H7 (cell line): ENCODE measurements at places on chromosomes 7 and 10.

GRCh38 chr7:56121440-56121839, 5.2 kb upstream of the NUPR2 start:
- DNase-seq: no peak

- DNase-seq: peak; percentile 33
Observed at GRCh38 chr10:104336821-104337467, 1.3 kb downstream of the ITPRIP start.

GRCh38 chr10:128776673-128777252, 650.5 kb upstream of the MKI67 start:
- peak; percentile 35 for DNase-seq

GRCh38 chr7:132390705-132391104, 185.6 kb downstream of the PLXNA4 start:
- no peak for DNase-seq

DNA sequence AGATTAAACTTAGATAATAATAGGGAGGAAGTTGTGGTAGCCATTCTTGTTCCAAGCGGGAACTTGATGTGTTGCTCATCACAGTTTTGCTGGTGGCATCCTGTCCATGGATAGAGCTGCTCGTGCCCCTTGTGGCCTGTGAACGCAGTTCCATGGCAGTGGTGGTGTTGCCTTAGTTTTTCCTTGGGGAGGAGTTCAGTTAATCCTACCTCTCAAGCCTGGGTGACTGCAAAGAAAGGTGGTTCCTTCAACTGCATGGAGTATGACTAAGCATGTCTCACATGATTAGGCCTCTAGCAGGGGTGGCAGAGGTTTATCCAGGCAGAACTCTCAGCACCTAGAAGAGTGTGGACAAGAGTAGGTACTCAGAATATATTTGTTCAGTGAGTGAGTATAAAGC, 99.7 kb downstream of the MAPK8 start:
- peak; percentile 7 for DNase-seq

DNA sequence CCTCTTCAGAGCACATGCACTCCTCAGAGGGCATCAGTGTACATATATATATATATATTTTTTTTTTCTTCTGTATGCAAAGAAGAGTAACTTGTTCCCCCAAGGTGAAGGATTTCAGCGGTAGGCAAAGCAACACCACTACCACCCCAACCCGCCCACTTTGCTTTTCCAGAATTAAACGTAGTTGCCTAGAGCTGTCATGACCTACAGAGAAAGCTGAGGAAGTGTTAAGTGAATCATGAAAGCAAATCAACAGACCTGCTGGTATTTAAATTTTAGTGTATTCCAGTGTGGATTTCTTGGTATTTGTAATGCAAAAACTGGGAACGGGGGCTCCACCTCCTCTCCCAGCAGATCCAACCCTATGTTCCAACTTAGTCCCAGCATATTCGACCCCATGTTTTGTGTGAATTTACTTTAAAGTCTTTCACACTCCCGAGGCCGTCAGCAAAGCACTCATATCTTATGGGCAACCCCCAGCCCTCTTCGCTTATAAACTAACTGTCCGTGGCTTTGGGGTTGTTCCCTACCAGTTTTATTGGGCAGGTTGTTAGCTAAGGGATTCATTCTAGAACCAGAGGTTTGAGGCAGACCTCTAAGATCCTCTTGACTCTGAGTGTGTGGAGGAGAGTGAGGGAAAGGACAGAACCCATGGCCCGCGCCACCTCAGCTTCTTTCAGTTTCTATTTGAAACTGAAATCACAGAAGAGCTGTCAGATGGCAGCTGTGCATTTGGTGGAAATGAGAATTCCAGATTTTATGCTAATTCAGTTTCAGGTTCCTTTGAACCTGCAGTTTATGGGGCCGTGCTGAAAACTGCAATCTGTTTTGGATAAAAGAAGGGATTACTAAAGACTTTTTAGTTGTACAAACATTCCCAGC, 450.2 kb upstream of the GALNT17 start:
- peak; percentile 39 for DNase-seq

DNA sequence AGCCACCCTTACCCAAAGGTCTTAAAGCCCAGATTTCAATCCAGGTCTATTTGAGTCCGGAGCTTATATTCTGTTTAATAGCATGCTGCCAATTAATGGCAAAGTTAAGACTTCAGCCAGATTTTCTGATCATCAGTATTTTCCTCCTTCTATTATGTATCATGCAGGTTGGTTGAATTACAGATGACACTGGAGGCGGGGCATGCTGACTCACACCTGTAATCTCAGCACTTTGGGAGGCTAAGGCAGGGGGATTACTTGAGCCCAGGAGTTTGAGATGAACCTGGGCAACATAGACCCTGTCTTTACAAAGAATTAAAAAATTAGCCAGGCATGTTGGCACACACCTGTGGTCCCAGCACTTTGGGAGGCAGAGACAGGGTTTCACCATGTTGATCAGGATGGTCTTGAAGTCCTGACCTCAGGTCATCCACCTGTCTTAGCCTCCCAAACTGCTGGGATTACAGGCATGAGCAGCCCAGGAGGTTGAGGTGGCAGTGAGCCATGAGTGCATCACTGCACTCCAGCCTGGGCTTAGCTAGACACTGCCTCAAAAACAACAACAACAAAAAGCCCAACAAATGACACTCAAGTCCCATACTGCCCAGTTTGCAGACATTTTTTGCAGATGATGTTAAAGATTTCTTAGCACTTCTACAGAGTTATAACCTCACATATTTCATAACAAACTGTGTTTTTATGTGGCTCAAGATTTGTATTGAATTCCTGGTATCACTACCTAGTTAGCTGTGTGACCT, 62.5 kb downstream of the MCU start:
- no peak for DNase-seq

DNA sequence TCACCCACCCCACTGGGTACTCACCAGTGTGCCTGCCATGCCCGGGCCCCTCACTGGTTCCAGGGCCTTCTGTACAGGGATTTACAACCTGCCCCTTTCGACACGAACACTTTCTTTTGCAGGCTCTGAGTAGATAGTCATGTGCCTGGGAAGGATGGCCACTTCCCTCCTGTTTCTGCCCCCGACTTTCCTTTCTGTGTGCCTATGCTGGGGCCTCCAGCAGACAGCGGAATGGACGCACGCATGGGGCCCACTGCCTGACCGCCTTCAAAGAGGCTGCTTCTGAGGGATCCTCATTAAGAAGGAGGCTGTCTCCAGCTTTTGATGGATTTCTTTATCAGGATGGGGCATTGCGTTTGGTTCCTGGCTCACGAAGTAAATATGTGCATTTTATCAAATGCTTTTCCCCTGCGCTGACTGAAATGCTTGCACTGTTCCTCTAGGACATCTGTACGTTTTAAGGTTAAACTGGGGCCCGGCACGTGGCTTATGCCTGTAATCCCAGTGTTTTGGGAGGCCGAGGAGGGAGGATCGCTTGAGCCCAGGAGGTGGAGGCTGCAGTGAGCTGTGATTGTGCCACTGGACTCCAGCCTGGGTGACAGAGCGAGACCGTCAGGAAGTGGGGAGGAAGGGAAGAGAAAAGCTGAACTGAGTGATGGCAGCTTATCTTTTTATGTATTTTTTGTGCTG, 29.4 kb upstream of the NKX6-2 start:
- DNase-seq: no peak

DNA sequence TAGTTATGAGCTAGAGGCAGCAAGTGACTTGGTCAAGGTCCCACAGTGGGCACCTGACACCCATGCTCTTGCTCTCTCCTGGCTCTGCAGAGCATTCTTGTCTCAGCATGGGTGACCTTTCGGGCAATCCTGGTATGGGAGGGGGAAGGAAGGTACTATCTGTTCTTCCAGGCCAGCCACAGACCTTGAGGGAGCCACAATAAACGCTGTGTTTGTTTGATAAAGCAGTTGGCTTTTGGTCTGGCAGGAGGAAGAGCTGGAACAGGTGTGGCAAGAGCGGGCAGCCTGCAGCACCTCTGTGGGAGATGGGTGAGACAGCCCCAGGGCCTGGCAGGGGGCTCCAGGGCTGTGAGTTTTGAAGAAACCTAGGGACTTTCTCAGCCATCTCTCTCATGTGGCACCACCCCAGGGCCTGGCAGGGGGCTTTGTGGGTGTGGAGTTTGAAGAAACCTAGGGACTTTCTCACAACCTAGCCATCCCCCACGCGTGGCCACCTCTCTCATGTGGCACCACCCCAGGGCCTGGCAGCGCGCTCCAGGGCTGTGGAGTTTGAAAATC, 11.4 kb downstream of the CLDN3 start:
- no peak for DNase-seq

DNA sequence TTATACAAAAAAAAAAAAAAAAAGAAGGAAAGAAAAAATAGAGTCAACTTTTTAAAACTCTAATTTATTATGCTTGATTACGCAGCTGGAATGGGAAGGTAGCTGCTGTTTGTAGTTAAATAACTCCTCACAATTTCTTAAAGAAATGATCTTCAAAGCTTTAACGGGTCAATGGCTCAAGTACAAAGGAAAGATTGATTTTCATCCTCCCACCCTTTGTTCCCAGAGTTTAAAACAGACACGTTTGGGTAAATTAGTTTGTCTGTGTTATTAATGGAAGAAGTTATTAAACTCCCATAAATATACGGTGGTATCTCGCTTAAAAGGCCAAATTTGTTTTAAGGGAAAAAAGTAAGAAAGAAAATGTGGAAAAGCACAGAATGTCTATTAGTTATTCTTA, 179.3 kb downstream of the EMX2 start:
- DNase-seq: no peak

DNA sequence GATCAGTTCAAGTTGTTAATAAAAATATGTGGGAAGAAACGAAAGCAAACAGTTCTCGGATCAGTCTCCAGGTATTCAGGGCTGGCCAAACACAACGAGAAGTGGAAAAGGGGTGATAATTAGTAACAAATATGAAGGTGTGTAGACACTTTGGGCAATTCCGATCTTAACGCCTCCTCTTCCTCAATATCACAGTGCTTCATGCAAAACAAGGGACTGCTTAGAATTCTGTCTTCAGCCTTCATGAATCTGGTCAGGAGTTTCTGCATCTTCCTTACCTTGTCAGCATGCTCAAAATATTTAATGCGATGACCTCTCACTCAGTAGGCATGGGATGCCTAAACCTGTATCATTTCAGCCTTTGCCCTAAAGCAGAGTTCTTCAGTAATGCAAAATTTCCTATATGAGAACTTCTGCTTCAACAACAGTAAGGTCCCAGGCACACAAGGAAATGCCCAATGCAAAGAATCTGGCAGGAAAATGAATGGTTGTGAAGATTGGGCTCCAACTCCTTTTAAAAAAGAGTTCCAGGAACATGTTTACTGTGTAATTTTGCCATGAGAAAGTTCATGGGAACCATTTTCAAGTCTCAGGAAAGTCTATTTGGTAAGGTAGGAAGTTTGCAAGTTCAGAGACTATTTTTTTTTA, 23.4 kb upstream of the VAX1 start:
- no peak for DNase-seq

- DNase-seq: no peak
Observed at GRCh38 chr10:7302392-7302906, 108.4 kb downstream of the SFMBT2 start.

GRCh38 chr7:144386741-144387140, 16.8 kb downstream of the NOBOX start:
- no peak for DNase-seq

DNA sequence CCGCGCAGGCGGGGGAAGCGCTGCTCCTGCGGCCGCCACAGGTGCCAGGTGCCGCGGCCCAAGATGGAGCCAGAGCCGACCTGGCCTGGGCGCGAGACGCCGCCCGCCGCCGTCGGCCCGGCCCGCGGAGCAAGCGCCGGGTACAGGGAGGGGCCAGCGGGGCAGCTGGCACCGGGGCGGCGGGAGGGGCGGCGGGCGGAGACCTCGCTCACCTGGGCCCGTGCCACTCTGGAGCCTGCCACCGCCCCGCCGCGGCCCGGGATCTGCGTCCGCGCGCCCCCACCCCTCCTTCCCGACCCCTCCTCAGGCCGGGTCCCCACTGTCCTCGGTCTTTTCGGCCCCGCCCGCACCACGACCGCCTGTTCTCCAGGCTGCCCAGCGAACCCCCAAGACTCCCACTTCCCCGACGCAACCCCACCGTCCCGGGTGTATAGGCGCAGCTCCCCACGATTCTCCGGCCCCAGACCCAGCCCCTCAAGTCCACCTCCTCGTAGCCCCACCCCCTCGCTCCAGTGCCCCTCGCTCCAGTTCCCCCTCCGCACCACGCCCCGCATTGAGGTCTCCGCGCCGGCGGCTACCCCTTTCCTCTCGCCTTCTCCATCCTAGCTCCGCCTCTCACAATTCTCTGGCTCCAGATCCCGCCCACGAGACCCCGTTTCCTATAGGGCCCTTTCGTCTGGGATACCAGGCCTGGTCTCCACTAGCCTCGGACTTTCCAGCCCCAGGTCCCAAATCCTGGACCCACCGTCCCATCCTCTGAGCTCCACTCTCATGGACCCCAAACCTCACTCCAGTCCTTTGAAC, at the start of gene GPRIN2:
Gene GPRIN2 (minus strand): TSS at position 144 of the 804 bp plus-strand sequence. CDS start 5,922 bp downstream, outside the sequence.
- peak; percentile 92 for DNase-seq

GRCh38 chr7:98084631-98085030, 22.0 kb upstream of the LMTK2 start:
- DNase-seq: no peak

DNA sequence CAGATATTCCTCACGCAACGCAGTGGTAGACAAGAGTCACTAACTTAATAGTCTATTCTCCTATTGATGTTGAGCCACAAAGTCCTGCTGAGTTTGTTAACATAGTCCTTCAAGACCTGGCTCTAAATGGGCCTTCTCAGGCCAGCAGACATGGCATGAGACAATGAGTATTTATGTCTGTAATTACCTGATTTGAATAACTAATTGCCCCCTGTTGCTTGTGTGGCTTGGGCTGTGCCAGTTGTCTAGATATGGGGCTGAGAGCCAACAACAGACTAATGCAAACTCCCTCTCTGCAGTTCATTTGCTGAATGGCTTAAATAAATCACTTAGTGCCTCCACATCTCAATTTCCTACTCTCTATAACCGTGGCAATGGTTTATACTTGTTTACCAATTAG, 65.5 kb upstream of the VWC2 start:
- DNase-seq: no peak

GRCh38 chr7:47488201-47488968, 93.5 kb downstream of the TNS3 start:
- no peak for DNase-seq

DNA sequence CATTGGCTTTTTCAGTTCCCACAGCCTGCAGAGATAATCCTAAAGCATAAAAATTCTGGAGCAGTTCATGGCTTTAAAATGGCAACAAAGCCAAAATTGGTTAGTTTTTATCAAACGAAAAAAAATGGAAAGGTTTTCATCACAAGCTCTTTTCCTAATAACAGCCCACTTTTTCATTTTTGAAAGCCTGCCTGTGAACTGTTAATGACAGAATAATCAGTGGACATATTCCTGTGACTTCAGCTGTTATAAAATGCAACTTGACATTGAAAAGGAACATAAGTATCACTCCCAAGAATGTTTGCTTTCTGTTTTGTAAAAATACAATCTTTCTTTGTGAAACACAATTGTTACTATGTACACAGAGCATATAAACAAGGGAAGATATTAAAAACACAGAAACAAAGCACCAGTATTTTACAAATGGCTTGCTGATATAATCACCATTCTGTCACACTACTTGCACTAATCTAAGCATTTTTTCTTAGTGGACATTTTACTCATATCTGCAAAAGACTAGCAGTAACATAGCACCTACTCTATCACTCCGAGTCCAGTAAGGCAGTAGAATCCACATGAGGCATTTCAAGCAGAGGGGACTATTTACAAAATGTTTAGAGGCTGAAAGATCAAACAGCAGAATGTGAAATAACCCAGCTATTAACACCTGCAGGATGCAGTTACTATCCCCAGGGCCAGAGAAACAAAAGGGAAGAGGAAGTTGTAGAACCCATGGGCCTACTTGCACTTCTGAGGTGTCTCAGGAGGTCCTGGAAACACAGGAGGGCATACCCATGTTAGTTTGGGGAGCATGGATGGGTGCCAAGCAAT, 26.4 kb downstream of the MACC1 start:
- DNase-seq: no peak
